ENCODE measurements at places on chromosomes 11 and 22. TPM values are rescaled to one million over a fixed set of nuclear protein-coding genes. Genes with fewer than 3 reads are reported as not detected.

DNA sequence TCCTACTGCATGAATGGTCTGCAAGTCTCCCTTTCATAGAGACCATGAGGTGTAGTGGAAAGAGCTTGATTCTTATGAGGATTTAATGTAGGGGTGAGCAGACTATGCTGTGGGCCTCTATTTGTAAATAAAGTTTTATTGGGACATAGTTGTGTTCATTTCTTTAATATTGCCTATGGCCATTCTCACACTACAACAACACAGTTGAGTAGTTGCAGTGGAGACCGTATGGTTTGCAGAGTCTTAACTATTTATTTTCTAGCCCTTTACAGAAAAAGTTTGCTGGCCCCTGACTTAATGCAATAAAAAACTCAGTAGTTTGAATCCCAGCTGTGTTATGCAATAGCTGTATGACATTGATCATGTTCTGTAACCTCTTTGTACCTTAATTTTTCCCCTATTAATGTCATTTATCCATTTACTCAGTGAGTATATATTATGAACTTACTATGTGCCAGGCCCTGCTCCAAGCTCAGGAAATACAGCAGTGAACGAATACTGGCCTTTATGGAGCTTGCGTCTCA lies 106.3 kb downstream of the ATXN10 start:
- no peak for DNase-seq

GRCh38 chr11:69321877-69322361 lies 28.0 kb downstream of the MYEOV start:
- DNase-seq: peak; percentile 27

- no peak for DNase-seq
Measured at GRCh38 chr11:76797341-76798201, 14.4 kb downstream of the TSKU start.

Gene BATF2
- total RNA-seq: not detected

Gene RPLP2
- 2,020 TPM for total RNA-seq

Measured in endodermal cell (in vitro differentiated cells).